Colonic mucosa (tissue), 4 donors: ENCODE measurements at places on chromosomes 5 and 9. TPM values are rescaled to one million over a fixed set of nuclear protein-coding genes. Genes with fewer than 3 reads are reported as not detected.

The PROB1 gene
- total RNA-seq, result 0.96 TPM

DNA sequence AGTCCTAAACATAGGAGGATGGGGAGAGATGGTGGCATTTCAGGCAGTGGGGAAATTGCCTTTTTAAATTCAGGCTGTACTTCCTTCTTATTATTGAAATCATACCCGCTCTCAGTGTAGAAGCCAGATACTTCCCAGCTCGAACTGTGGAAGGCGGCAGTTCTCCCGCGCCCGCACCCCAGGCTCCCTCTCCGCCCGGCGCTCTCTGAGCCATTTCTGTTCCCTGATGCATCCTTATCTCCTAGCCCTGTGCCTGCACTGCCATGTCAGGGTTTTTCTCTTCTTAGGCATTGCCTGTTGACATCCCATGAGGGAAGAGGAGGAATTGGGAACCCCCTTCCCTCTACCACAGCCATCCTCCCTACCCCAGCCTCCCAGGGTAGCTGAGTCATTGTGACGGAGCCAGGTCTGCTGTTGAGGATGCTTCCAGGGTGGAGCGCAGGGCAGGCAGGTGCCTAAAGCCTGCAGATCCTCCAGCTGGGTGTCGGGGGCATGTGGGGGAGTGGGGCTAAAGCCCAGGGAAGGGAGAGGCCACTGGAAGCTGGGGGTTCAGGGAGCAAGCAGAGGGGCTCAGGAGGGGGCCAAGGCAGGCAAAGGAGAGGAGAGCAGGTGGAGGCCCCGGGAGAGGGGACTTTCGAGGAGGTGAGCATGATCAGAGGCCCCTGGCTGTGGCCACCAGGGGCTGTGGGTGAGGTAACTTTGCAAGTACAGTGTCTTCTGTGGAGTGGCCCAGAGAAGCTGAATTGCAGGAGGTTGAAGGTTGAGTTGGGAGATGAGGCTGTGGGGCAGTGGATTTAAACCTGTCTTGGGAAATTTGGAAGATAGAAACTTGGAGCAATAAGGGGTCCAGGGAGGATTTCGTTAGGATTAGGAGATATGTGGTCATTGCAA, 16.2 kb downstream of the LAMC3 start:
- DNase-seq, result no peak

DNA sequence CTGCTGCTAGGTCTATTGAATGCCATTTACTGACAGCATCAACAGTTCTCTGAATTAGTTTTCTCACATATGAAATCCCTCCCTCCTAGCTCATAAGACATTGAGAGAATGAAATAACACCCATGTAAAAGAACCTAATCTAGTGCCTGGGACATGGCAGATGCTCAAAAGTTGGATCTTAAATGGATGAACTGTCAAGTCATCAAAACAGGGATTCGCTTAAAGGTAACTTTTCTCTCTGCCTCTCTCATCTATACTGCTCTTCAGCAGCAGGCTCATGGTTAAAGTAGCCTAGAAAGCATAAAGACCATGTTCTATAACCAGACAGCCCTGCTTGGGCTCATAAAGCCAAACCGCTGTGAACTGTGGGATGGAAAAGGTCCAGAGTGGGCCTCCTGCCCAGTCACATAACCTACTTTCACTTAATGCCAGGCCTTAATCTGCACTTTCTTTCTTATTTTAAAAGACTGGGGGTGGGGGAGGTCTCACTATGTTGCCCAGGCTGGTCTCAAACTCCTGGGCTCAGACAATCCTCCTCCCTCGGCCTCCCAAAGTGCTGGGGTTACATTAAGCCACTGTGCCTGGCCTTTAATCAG, 3.7 kb downstream of the TMEM245 start:
- no peak for DNase-seq

DNA sequence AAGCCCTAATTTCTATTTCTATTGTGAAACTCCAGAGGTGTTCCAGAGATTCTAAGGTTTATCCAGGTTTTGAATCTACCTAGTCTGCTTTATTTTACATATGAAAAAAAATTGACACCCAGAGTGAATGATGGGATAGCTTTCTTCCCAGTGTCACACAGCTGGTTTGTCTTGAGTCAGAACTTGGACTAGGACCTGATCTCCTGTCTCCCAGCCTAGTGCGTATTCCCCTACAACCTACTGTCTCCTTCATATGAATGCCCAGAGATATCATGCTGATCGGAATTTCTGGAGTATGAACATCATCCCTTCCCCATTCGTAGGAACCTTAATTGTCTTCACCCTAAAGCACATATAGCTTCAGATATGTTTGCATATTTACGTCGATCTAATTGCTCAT, 524.2 kb downstream of the SPATA31D1 start:
- DNase-seq, result no peak

The ST6GALNAC4 gene
- 66.5 TPM for total RNA-seq

The OTP gene
- not detected for total RNA-seq

GRCh38 chr5:177982072-177982727, 13.8 kb downstream of the PROP1 start:
- DNase-seq, result no peak

- no peak for DNase-seq
These were observed 131.7 kb downstream of the BARX1 start for GRCh38 chr9:93823245-93824072.
